AG10803 (cell line): ENCODE measurements at places on chromosomes 12 and 14.
A peak's percentile ranks its signal among the peaks of the same experiment; 100 is the strongest.

GRCh38 chr12:100473716-100474150 is at the start of gene NR1H4:
TSS of gene NR1H4 (plus strand) at chr12:100473866. CDS start at chr12:100493324, 19,458 bp downstream.
- DNase-seq: peak; percentile 28

- no peak for DNase-seq
Observed at GRCh38 chr14:38505973-38506249, 250.0 kb upstream of the CLEC14A start.

DNA sequence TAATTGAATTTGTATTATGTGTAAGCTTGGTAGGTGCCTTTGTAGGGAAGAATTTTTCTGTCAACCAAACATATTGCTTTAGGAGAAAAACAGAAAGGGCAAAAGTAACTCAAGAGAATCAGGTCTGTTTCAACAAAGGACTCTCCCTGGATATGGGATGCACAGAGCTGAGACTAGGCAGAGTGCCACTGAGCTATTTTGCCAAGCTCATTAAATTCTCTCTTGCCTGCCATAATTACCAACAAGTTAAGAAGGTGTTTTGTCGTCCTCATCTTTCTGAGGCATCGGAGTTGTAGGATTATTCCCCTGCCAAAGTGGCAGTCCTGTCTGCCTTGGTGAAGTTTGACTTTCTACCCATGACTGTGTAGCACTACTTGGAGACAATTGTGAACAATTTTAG is 438.9 kb upstream of the SEL1L start:
- DNase-seq: no peak

- DNase-seq: no peak
Observed at GRCh38 chr12:13079440-13079906, 24.0 kb downstream of the GSG1 start.

- DNase-seq: no peak
Observed at GRCh38 chr14:82055515-82056115, 522.0 kb upstream of the SEL1L start.

GRCh38 chr12:116735951-116736599 is 1.8 kb downstream of the SPRING1 start:
- DNase-seq: no peak

DNA sequence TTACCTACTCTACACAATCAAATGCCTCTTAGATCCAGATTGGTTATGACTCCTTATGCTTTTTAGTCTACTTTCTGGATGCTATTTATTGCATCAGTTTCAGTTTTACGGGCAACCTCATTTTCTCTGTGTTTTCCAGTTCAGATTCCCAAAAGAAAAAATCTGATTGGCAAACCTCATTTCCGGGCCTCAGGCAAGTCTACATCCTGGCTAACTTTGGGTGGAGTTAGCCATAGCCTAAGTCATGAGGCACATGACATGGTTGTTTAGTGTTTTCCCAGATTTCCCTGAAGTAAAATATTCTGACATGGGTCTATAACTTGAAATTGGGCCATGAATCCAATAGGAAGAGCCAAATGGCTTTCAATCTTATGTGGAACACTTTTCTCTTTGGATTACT is 339.7 kb downstream of the NUAK1 start:
- DNase-seq: no peak

DNA sequence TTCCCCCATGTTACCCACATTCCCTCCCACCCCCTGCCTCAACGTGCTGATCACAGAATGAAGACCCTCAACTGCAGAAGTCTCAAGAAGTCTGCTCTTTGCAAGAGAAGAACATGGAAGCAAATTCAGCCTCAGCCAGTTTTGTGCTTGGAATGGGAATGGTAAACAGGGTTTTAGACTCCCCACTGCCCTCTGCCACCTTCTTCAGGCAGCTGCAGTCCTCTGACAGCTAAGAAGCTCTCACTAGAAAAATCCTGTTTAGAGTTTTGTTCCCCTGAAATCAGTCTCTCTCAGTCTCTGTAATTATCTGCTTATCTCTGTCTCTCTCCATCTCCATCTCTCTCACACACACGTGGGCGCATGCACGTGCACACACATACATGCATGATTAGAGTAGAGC is 85.4 kb downstream of the CRACR2A start:
- no peak for DNase-seq

- no peak for DNase-seq
Observed at GRCh38 chr12:49041036-49041880, 19.3 kb downstream of the KMT2D start.

GRCh38 chr14:79515158-79515557 is 696.1 kb downstream of the DIO2 start:
- no peak for DNase-seq

DNA sequence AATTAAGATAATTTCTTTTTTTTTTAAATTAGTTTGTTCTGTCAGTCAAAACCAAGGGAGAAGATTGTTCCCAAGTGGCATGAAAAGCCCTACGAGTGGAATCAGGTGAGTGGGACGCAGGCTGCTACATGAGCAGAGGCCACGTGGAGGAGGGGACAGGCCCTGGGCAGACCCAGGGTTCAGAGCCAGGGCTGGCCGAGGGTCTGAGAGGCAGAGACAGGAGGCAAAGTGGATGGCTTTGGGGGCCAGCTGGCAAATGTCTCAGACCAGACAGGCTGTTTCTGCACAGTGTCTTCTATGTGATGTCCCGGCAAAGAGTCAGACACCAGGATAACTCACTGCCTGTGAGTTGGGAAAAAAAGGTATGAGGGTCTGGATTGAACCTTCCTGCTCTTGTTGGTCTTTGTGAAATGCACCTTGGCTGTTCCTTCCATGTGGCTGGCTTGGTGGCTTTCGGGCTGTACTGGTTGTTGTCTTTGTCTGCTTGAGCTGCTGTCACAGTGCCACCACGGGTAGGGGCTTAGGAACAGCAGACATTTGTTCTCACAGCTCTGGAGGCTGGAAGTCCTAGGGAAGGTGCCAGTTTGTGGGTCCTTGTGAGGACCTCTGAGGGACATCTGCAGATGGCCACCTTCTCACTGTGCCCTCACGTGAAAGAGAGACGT is 35.8 kb upstream of the ASPG start:
- no peak for DNase-seq

DNA sequence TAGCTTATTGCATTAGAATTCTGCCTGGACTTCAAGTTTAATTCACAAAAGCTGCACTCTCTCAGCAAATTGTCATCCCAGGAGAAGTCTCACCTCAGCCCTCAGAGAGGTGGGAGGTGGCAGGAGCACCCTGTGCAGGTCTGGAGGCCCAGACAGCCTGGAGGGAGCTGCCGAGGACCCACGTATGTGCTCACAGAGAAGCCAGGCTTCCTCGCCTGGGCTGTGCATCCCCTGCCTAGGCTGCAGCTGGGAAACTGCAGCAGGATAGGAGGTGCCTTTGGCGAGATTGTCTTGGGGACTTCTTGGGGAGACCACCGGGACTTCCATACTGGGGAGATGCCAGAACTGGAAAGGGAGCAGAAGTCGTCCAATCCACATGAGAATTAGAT is 8.8 kb downstream of the CPNE6 start:
- DNase-seq: no peak

GRCh38 chr12:69388371-69388770 is 28.8 kb downstream of the YEATS4 start:
- peak; percentile 77 for DNase-seq

DNA sequence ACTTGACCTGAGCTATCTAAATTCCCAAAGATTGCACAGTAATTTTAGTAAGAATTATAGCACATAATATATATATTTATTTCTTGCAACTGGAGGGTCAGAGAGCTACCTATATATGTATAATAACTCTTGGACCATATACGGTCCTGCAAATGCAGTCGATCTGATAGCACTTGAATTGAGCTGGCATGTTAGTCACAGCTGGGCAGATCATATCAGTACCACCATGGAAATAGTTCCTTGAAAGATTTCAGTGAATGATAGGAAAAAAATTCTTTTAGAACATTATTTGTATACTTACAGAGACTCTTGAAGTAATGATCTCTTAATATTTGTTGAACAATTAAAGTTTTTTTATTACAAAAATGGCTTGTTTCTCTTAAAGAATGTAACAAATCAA is 94.5 kb upstream of the MON2 start:
- DNase-seq: no peak

- peak; percentile 15 for DNase-seq
Observed at GRCh38 chr12:74449872-74450271, 87.8 kb upstream of the ATXN7L3B start.

GRCh38 chr14:85040046-85040685 is 489.8 kb upstream of the FLRT2 start:
- peak; percentile 35 for DNase-seq

- DNase-seq: no peak
Observed at GRCh38 chr14:37340353-37340752, 142.6 kb downstream of the MIPOL1 start.

GRCh38 chr12:127296591-127296990 is 970.4 kb upstream of the TMEM132C start:
- DNase-seq: no peak

DNA sequence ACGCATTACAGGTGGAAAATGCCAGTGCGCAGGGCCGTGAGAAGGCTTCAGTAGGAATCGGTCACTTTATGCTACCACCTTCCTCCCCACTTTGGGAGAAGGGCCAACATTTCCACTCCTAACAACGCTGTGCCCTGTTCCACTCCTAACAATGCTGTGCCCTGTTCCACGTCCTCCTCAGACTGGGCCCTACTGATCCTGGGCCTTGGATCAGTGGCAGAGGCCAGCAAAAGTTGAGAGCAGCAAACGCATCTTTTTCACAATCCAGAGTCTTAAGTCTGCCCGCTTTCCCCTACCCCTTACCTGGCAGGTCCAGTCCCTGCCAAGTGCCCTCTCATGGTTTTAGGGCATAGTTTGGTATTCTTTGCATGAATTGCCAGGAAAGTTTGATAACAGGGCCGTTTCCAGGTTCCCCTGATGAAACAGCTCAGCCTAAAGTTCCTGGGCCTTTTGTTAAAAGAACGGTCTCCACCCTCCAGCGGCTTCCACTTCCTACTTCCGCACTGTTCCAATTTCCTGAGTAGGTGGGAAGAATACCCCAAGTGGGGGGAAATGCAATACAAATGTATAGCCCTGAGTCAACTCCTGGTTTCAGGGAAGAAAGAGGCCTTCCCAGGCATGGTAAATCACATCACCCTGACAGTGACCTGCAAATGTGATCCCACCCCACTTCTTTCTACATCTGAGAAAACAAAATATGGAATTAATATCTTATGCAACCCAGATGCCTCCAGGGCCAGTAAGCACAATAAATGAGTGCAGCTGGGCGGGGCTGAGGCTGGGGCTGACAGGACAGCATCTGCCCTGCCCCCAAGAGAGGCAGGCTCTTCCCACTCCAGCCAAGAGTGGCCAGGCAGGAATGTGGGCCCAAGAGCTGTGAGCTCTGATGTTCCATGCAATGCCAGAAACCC is 15.0 kb downstream of the KCTD10 start:
- peak; percentile 100 for DNase-seq

- no peak for DNase-seq
Observed at GRCh38 chr14:90728951-90729350, 87.3 kb downstream of the TTC7B start.

DNA sequence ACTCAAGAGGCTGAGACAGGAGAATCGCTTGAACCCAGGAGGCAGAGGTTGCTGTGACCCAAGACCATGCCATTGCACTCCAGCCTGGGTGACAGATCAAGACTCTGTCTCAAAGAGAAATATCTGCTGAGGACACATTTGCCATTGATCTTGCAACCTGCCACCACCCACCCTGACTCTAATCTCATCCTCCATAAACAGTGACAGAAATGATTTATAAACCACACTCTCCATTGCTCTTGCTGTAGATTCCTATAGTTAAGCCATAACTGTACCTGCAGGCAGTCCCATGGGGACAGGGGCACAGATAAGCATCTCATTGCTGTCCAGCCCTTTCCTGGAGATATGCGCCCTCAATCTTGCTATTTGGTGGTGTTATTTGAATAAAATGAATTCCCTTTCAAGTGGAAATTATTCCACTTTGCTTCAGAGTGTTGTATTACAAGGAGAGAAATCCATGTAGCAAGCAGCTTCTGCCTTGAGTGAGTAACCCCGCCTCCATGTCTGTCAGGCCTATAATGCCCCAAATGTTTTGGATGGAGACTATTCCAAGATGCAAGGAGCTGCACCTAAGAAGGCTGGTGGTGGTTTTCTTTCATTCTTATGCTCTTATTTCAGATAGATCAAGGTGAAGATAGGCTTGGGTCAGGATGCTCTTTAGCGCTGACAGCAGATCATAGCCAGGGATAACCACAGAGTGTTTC is 3.0 kb upstream of the ZDHHC22 start:
- no peak for DNase-seq
